ENCODE measurements at places on chromosomes 3 and 15. TPM values are rescaled to one million over a fixed set of nuclear protein-coding genes. Genes with fewer than 3 reads are reported as not detected.

CCDC39 gene
- not detected for total RNA-seq

GNAT1 gene
- not detected for total RNA-seq

CCDC14 gene
- total RNA-seq = 22.0 TPM

TRAIP gene
- 2.1 TPM for total RNA-seq

C3orf52 gene
- 3.8 TPM for total RNA-seq

LSG1 gene
- total RNA-seq = 78.5 TPM

GOLGA8J gene
- total RNA-seq = not detected

MB21D2 gene
- 13.8 TPM for total RNA-seq

CKMT1B gene
- not detected for total RNA-seq

TMEM108 gene
- total RNA-seq = 0.38 TPM

ZNF385D gene
- 0.27 TPM for total RNA-seq

ZBTB20 gene
- total RNA-seq = 6.5 TPM

SCG5 gene
- 0.09 TPM for total RNA-seq

DENND6A gene
- total RNA-seq = 16.0 TPM
